Cortex of kidney (tissue), 1 donor: ENCODE measurements at places on chromosomes 4 and X.

GRCh38 chr4:68324519-68325262, 25.2 kb downstream of the YTHDC1 start:
- no peak for DNase-seq

DNA sequence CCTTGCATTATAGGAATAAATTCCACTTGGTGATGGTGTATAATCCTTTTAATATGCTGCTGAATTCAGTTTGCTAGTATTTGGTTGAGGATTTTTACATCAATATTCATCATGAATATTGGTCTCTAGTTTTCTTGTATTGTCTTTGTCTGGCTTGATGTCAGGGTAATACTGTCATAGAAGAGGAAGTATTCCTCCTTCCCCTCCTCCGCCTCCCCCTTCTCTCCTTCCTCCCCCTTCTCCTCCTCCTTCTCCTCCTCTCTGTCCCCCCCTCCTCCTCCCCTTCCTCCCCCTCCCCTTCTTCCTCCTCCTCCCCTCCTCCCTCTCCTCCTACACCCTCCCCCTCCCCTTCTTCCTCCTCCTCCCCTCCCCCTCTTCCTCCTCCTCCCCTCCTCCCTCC, 65.8 kb downstream of the RGS12 start:
- no peak for DNase-seq

- no peak for DNase-seq
Measured at GRCh38 chrX:150926791-150927190, 28.3 kb upstream of the CD99L2 start.

DNA sequence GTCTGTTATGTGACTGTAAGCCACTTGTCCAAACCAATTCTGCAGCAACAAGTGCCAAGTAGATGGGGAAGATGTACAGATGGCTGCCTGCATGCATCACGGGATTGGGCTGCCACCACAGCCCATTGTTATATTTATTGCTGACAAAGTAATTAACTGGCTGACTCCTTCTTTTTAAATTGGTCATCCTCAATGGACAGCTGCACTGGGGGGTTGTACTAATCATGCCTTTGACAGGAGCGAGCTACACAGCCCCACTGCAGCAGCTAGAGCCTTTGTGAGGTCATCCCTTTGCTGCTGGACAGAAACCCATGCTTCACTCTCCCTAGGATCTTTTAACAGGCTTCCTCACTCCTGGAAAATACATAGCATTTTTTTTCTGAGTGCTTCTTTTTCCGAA, 146.7 kb upstream of the CXXC4 start:
- DNase-seq = no peak

DNA sequence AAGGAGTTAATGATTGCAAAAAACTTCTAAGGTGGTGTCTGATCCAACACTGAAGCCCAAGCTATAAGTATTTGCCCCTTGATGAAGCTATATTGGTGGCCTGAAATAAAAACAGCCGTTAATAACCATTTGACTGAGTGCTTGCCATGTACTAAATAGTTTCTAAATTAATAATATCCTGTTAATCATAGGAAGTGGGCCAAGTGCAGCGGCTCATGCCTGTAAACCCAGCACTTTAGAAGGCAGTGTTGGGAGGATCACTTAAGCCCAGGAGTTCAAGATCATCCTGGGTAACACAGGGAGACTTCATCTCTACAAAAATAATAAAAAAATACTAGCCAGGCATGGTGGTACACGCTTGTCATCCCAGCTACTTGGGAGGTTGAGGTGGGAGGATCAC, 8.3 kb downstream of the NDP start:
- DNase-seq = no peak

DNA sequence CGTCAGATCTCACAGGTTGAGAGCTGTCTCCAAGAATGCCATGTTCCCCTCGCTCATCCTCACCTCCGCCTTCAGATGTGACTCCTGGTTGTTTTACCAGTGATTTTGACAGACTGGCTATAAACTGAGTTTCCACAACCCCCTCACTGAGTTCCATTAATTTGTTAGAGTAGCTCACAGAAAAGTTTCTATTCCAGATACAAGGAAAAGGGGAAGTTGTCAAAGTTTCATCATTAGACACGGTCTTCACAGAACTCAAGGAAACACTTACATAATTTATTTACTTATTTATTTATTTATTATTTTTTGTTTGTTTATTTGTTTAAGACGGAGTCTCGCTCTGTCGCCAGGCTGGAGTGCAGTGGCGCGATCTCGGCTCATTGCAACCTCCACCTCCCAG, 55.7 kb upstream of the IQSEC2 start:
- DNase-seq = no peak

GRCh38 chrX:71619193-71619592, 882 bp upstream of the CXCR3 start:
- DNase-seq = no peak

- DNase-seq = no peak
Measured at GRCh38 chrX:110183314-110183713, 134.6 kb downstream of the AMMECR1 start.

DNA sequence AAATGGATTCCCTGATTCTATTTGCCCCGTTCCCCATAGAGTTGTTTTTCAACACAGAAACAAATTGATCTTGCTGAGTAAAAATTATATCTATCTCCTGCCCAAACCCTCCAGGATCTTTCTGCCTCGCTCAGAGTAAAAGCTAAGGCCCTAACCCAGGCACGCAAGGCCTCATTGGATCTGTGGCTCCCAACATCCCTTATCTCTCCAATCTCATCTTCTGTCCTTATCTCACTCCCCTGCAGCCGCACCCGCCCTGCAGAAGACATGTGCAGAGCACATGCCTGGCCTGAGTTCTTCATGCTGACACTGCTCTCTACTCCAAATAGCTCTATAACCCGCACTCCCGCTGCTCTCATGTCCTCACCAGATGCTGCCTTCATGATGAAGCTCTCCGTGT, 543.8 kb upstream of the ZFP42 start:
- DNase-seq = no peak
